ENCODE measurements at places on chromosomes 7 and 10.

DNA sequence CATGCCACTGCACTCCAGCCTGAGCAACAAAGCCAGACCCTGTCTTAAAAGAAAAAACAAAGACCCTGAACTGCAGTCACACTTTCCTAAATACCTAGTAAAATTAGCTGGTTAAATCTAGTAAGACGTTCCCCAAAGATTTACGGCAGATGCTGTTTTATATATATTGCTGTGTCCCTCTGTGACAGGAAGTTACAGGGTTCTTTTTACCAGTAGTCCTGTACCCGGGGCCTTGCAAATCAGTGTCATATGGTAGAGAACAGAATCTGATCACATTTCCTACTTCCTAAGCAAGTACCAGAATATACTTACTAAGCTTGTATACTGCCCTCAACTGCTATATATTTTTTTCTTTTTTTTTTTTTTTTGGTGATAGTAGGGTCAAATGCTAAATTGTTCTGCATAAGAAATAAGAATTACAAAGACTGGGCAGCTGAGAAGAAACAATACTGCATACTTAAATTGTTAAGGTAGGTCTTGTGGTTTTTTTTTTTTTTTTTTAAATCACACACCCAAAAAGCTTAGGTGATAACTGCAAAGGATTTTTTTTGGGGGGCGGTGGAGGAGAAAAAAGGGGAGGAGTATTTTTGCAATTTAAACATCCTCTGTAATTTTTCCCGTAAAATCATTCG, 27.3 kb upstream of the KMT2E start:
- no peak for DNase-seq

DNA sequence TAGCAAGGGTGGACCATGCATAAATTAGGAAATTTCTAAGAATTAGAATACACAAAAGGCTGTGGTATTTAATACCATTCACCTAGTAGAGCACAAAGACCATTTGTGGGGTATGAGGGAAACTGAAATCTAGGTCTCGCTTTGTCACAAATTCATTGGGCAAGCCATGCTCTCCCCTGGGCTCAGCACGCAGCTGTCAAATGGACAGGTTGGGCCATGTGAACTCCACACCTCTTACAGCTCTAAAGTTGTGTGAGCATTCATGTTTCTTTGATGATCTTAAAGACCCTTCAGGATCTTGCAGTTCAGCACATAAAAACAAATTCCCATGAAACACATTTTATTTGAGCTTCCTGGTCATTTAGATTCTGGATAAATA, 121.3 kb downstream of the CHN2 start:
- no peak for DNase-seq

DNA sequence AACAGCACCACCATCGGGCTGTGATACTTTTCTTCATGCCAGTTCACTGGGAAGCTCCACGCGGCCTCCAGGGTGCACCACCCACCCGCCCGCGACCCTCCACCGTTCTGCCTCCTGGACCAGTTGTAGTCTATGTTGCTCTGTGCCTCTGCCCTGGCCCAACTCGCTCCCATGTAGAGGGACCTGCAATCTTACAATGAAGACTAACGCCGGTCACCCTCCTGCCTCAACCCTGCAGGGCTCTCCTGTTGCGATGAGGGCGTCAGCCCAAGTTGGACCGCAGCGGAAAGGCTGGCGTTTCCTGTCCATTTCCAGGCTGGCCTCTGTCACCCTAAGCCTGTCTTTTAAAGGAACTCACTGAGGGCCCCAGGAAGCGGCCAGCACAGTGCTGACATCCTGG, 34.9 kb downstream of the IL15RA start:
- DNase-seq: no peak

- DNase-seq: no peak
These were observed 1.9 kb downstream of the PON1 start for GRCh38 chr7:95322396-95322795.

- DNase-seq: no peak
These were observed 323.4 kb upstream of the GRM3 start for GRCh38 chr7:86320341-86320740.

- no peak for DNase-seq
These were observed 245.5 kb upstream of the GRB10 start for GRCh38 chr7:51027935-51028830.

- no peak for DNase-seq
These were observed 129.6 kb downstream of the TNS3 start for GRCh38 chr7:47452295-47452694.

- DNase-seq: no peak
These were observed 31.0 kb upstream of the MKI67 start for GRCh38 chr10:128156999-128157755.

DNA sequence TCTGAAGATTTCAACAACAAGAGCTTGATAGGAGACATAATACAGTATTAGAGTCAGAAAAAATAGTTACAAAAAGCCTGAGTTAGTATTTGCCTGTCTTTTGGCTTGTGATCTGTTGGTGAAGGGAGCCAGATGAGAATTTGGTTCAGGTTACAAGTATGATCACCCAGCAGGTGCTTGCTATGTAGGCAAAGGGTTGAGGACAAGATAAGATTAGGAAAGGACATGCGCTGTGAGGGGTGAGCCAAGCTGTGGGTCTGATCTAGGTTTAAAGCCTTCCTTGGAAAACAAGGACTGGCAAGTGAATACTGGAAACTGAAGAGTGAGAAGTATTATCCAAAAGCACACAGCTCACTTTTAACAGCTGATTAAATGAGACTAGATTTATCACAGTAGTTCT, 28.7 kb upstream of the CD36 start:
- no peak for DNase-seq

DNA sequence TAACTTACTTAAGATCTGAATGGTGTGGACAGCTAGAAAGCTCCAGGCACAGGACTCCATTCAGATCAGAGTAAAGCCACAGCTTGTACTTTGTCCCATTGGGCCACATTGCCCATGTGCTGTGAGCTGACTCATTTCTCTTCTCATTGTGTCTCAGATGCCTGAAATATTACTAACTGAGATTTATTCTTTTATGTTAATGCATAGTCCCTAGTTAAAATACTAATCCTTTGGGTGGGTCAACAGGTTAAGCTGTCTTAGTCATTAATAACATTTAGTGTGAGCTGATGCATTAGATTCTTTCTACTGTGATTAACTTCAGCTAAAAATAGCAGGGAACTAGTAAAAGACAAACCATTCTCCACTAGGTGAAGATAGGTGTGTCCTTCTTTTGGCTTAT, 104.7 kb upstream of the ARMC3 start:
- no peak for DNase-seq
